Dorsolateral prefrontal cortex (tissue), 122 donors: ENCODE measurements at places on chromosomes 1 and 21. TPM values are rescaled to one million over a fixed set of nuclear protein-coding genes. Genes with fewer than 3 reads are reported as not detected.

DNA sequence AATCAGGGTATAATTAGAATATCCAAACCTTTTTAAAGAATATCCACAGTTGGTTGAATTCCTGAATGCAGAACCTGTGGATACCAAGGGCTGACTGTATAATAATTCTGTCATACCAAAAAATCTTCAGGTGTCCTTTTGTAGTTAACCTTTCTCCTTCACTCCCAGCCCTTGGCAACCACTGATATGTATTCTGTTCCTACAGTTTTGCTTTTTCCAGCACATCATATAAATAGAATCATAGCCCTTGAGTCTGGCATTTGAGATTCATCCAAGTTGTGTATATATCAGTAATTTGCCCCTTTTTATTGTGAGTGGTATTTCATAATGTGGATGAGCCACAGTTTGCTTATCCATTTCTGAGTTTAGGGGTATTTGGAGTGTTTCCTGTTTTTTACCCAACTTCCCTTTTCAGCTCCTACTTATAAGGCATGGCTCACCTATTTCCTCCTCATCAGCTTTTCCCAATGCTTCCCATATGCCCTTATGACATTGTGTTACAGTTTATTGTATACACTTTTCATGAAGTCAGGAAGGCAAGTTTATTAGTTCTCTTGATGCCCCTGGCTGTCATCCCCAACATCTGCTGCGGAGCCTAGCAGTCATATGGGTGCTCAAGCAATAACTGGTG is 35.0 kb upstream of the AGO1 start:
- no peak for DNase-seq

DNA sequence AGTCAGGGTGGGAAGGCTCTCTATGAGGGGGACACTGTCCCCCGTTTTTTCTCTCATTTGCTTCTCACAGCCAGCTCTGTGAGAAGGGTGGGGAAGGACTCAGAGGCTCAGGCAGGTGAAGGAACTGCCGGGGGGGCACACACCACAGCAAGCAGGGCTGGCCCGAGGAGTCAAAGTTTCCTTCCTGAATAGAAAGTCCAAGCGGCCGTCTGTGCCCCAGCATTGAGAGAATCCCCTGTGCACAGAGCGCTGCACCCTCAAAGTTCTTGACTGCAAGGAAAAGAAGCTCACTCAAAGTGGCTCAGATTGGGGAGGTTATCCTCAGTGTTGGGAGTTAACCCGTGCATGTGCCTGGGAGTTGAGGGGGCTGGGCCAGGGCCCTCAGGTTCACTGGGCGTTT is 145.2 kb upstream of the AJAP1 start:
- no peak for DNase-seq

DNA sequence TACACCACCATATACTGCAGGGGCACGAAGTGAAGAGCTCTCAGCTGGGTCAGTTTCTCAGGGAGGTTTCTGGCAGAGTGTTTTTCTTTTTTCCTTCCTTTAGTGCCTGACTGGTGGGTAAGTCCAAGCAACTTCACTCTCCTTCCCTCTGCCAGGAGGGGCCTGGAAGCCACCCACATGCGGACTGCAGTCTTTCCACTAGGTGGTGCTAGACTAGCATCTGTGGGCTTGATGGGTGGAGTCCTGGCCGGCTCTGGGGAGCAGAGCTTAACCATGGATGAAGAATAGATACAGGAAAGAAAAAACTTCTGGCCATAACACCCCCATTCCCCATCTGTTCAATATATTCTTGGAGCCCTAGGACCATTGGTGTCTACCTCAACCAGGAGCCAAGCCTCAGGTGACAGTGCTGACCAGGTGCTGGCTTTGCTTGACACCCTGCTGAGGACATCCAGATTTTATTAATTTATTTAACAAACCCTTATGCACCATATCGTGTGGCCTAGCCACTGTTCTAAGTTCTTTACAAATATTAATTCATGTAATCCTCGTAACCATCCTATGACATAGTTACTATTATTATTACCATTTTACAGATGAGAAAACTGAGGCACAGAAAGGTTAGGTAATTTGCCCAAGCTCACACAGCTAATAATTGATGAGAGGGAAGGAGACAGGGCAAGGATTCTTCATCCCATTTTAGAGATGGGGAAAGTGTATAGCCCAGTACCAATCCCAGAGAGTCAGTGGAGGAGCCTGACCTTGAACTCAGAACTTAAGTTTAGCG is 126.7 kb upstream of the CSF3R start:
- DNase-seq = peak; percentile 68

Gene APOBEC4
- total RNA-seq = not detected
